Small intestine (tissue), 16 donors: ENCODE measurements at places on chromosomes 1 and 21. TPM values are rescaled to one million over a fixed set of nuclear protein-coding genes. Genes with fewer than 3 reads are reported as not detected.

- no peak for DNase-seq
Measured at GRCh38 chr1:168380945-168381344, 100.3 kb downstream of the TBX19 start.

TMIGD3 gene
- 6.2 TPM for polyA plus RNA-seq

DNA sequence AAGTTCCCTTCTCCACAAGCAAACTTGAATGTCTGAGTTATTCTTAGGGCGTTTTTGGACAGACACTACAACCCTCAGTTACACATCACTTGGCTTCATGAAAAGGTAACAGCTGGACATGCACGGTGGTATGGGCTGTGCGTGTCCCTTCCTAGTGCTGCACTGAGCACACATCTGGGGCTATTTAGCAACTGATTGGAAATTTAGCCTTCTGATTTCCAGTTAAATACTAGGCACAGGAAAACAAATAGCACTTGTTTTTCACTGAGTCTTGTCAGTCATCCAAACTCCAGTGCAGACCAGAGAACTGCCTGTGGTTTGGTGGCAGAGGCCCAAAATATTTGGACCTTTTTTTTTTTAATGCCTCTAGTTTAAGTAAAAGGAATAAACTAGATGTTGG lies 134.7 kb downstream of the TGFBR3 start:
- no peak for DNase-seq

DNA sequence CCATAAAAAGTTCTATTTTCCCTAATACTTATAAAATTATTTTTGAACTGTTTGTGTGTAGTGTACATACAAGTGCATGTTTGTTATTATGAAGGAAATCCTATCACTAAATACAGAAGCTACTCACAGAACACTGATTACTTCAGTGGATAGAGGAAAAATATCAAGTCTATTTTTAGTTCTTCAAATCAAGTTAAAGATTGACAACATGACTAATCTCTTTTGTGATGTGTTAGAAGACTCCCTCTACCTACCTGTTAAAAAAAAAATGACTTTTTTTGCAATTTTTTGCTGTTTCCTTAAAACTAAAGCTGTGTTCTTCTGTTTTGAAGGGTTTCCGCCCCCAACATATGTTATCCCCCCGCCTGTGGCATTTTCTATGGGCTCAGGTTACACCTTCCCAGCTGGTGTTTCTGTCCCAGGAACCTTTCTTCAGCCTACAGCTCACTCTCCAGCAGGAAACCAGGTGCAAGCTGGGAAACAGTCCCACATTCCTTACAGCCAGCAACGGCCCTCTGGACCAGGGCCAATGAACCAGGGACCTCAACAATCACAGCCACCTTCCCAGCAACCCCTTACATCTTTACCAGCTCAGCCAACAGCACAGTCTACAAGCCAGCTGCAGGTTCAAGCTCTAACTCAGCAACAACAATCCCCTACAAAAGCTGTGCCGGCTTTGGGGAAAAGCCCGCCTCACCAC lies 45.5 kb downstream of the NCF2 start:
- no peak for DNase-seq

DNA sequence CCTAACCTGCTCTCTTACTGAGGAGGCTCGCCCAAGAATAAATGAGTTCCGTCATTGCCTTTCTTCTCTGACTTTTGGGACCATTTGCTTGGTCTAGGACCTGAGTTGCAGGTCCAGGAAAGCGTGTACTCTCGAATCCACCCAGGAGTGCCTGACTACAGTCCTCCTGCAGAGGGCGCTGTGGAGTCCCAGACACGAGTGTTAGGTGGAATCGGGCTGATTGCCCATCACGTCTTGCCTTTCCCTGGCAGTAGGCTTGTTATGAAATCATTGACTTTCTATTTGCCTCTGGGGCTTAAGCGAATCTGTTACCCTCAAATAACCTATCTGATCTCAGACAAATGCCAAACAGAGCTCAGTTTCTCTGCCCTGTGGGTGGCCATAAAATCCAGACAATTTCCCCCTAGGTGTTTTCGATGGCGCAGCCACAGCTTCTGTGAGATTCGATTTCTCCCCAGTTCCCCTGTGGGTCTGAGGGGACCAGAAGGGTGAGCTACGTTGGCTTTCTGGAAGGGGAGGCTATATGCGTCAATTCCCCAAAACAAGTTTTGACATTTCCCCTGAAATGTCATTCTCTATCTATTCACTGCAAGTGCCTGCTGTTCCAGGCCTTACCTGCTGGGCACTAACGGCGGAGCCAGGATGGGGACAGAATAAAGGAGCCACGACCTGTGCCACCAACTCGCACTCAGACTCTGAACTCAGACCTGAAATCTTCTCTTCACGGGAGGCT lies at the start of gene IL20:
TSS of gene IL20 (plus strand) at position 685 of the 733 bp plus-strand sequence. CDS start 230 bp downstream, outside the sequence.
- DNase-seq: peak; percentile 73

CRB1 gene
- 0.10 TPM for polyA plus RNA-seq

ADORA1 gene
- polyA plus RNA-seq: 1.4 TPM

DNA sequence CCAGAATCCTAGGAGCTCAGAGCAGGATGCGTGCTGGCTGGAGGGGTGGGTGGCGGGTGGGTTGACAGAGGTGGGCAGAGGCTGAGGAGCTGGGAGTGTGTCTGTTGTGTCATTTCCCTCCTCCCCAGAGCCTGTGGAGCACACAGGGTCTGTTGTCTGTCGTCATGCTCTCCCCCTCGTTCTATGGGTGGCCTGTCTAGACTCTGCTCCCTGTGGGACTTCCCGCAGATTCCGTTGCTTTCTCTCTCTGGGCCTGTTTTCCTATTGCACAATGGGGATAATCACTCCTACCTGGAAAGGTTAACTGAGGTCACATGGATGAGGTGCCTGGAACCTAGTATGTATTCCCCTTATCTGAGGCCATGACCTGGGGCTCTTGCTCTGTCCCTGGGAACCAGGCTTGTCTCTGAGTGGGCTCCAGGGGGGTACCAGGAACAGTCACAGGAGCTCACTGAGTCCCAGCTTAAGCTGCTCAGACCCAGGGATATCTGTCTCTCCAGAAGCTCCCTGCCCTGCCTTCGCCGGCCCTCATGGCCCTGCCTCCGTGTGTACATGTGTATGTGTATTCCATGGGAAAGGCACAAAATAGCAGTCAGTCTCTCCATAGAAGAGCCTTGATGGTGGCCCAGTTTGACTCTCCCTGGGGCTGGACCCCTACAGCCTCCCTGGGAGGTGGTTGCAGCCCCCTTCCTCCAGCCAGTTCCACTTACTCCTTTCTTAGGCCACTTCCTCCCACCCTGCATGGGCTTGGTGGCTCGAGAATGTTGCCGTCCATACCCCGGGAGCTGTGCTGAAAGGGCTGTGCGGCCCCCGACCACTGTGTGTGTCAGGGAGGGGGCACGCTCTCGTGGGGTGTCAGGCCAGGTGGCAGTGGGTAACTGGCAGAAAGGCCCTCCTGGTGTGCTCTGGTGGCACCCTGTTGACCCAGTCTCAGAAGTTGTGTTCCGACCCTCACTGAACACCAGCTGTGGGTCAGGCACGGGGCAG lies 17.9 kb downstream of the PTPRF start:
- peak; percentile 91 for DNase-seq

ZNF697 gene
- polyA plus RNA-seq: 8.2 TPM
